Umbilical cord (tissue), 2 donors: ENCODE measurements at places on chromosomes 3 and 15.

DNA sequence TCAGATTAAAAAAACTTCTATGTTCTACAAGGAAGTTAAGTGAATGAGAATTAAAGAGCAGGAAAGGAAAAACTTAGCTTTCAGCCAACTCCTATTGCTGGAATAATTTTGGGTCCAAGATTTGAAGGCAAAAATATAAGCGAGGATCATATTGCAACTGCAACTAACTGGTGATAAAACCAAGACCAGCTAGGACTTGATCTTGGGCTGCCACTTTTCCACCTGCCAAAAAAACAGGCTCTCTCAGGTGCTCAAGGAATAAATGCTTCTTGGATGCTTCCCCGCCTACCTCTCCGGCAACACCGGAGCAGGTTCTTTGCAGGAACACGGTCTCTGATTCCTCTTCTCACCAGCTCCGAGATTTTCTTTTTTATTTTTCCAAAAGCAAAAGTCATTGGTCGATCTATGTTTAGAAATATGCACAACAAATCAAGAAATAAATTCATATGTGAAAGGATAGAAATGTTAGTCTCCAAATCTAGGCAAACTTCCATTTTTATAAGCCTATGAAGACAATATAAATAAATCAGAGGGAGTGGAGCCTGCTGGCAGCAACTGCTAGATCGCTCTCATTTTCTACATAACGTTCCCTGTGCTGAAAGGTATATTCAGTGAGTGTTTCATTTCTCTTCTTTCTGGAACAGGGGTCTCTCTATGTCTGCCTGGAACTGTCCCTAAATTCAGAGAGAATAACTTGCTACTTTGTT, 241.9 kb downstream of the NTRK3 start:
- peak; percentile 10 for DNase-seq

GRCh38 chr3:177979703-177980102, 556.5 kb upstream of the KCNMB2 start:
- no peak for DNase-seq

DNA sequence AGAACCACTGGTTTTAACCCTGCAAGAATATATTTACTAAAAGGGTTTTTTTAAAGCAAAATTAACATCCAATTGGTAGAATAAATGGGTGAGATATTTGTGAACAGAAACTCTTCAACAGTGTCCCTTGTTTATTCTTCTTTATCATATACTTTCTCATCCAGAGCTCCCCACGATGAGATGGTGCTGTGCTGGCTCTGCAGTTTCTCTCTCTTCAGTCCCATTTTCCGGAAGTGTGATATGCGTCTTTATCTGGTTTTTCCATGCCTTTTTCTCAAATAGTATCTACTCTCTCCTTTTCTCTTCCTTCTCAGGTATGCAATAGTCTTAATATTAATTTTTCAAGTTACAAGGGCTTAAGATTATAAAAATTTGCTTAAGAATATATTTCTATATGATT, 1.5 kb downstream of the EAF2 start:
- no peak for DNase-seq

DNA sequence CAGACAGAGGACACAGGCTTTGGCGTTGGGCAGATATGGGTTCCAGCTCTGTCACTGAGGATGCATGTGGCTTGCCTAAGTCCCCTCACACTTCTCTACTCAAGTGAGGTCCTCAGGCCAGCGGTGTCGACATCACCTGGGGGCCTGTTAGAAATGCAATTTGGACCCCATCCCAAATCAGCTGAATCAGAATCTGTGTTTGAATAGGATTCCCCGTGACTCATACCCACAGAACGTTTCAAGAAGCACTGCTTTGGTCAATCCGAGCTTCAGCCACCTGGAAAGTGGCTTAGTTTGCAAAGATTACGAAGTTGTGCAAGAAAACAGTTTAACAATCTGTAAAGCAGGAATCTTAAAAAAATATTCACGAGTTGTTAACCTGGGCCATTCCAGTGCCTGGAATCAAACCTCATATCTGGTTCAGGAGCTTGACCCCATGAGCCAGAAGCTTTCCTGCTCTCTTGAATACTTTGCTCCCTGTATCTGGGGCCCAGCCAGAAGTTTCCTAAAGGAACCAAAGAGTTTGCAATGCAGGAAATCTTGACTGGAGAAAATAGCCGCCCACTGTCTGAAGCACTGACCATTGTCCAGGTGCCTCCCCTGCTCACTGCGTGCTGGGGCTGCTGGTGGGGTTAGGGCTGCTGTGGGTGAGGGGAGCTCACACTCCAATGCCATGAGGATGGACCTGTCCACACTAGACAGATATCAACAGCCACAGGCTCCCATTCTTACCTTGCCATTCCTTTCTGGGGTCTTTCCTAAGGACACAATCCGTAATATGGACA, 208.5 kb upstream of the LINGO1 start:
- peak; percentile 56 for DNase-seq

- no peak for DNase-seq
Observed at GRCh38 chr15:100787567-100788417, 91.8 kb upstream of the ALDH1A3 start.

DNA sequence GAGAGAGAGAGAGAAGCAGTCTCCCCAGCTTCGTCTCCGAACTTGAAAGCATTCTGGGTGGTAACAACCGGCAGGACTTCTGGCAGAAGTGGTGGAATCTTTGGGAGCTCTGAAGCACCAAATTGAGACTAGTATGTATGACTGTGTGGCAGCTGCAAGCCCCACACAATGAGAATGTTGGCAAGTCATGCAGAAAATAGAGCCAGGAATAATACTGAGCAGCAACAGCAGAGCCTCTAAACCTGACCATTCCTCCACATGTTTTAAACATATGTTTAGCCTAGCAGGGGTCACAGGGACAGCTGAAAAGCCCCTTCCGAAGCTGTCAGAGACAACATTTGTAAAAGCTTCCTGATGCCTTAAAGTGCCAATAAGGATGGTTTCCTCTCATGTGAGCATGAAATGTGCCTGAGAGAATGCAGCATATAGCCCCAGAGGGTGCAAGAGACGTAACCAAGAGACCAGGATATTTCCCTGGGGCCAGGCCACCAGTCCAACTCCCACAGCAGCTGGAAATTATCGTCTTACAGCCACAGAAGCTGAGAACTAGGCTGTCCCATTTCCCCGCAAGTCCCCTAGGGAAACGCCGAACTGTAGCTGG, 178.6 kb upstream of the CCDC54 start:
- DNase-seq = peak; percentile 52

GRCh38 chr3:62647711-62648110, 227.5 kb downstream of the CADPS start:
- no peak for DNase-seq

DNA sequence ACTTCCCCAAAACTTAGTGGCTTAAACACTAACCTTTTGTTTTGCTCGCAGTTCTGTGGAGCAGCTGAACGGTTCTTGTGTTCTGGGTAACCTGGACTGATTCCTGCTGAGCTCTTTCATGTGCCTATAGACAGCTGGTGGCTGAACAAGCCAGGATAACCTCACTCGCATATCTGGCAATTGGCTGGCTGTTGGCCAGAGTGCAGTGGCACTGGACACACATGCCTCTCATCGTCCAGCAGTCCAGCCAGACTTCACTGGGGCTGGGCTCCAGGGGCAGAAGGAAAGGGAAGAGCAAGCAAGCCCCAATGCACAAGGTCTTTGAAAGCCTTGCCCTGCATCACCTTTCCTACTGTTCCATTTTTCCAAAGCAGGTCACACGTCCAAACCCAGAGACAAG, 53.6 kb upstream of the GATA2 start:
- no peak for DNase-seq

GRCh38 chr3:90062631-90063200, 955.3 kb downstream of the EPHA3 start:
- peak; percentile 79 for DNase-seq
